Activated T-cell treated with anti-CD3 and anti-CD28 coated beads, Interleukin-2, amount 50 U/mL, for 48 hours (primary cell): ENCODE measurements at places on chromosomes 7 and 10.

DNA sequence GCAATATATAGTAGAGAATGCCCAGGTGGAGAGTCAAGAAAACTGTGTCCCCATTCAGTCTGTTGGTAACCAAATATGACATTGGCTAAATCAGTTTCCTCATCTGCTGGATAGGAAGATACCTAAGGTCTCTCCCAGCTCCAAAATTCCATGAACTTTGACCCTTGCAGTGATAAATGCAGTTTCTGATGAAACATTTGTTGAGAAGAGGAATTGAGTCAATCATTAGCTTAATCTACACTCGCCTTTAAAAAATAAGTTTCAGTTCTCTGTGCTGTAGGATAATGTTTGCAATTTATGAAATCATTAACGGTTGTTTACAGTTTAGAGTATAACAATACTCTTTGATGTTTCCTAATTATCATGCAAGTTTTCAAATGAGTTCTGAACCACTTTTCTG, 38.0 kb upstream of the SLC25A13 start:
- DNase-seq, result no peak

- DNase-seq, result no peak
These were observed 8.0 kb downstream of the XRCC2 start for GRCh38 chr7:152667958-152668357.

DNA sequence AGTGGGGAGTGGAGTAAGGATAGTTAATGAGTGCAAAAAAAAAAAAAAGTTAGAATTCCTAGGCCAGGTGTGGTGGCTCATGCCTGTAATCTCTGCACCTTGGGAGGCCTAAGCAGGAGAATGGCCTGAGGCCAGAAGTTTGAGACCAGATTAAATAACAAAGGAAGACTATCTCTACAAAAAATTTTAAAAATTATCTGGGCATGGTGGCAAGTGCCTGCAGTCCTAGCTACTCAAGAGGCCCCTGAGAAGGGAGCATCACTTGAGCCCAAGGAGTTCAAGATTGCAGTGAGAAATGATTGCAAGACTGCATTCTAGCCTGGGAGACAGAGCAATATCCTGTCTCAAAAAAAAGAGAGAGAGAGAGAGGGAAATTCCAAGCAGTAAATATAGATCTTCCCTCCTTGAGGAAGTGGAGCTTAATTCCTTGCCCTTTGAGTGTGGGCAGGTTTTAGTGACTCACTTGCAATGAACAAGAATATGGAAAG, 19.5 kb upstream of the CSTF2T start:
- no peak for DNase-seq

DNA sequence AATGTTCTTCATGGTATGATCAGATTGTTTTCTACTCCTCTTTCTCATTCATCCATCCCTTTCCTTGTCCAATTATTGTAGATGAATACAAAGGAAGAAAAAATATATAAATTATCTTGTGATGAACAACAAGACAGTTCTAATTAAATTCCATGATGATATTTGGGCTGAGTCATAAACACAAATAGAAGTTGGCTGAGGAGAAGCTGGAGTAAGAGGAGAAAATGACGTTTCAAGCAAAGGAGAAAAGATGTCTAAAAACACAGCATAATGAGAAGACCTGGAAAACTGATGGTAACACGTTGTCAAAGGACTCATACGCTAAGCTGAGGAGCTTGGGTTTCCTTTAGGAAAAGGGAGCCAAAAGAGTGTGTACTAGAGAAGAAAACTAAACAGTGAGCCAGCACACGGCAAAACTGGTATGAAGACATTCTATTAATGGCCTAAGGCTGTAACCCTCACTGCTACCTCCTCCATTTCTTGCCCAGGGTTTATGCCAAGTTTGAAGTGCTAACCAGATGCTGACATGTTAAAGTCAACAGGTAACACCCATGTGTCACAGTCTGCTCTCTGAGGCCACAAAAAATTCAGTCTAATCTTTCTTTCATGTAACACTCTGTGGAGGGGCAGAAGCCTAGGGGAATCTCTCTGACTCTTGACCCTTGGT, 26.1 kb downstream of the ZFAND4 start:
- no peak for DNase-seq

DNA sequence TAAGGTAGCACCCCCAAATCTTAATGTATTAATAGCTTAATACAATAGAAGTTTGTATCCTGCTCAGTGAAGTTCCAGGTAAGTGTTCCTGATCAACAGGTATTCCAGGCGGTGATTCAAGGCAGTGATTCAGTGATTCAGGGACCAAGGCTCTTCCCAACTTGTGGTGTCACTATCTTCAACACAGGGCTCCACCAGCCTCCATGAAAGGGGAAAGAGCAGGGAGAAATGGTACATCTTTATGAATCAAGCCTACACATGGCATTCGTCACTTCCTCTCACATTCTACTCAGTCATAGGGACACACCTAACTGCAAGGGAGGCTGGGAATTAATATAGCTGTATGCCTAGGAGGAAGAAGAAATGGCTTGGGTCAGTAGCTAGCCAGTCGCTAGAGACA, 5.1 kb downstream of the GOLGA7B start:
- no peak for DNase-seq

GRCh38 chr10:104899779-104900178, 258.7 kb downstream of the SORCS3 start:
- DNase-seq, result no peak

DNA sequence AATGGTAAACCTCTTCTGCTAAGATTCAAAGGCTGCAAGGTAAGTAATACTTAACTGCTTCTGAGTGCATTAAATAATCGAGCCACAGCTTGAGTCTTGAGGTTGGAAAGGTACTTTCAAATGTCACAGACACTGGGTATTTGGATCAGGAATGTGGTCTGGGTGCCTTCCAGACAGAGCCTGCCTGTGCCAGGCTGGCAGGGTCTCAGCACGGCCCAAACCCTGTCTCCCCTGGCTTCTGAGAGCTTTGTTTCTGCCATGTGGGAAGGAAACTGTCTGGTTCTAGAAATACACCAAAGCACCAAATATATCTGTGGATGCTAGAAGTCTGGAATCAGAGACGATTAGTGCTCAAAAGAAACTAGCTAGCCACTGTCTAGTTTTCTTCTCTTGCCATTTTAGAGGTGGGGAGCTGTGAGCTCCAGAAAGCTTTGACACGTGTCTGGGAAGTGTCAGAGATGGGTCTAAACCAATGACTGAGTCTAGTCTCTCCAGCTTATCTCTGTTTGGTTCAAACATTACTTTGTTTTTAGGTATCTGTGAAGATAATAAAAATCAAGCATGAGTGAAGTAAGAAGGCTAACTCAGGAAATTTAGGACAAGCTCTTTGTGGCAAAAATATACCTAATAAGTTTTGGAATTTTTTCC, 162.8 kb downstream of the CYP26A1 start:
- no peak for DNase-seq

- no peak for DNase-seq
These were observed 11.8 kb upstream of the CELF2 start for GRCh38 chr10:11005725-11006427.

DNA sequence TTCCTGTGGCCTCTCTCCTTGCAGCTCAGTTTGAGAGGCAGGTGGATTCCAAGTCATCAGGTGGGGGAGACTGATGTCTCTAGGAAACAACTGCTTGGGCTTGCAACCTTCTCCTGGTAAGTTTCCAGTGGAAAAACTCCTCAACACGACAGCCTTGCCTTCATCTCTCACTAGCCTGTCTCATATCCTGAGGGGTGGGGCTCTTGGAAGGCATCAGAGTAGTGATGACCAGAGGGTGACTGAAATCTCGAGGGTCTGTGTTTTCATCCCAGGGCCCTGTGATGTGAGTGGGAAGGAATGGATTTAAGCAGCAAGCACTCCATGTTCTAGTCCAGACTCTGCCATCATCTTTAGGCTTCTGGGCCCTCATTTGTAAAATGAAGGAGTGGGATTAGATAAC, 107.0 kb downstream of the NRP1 start:
- no peak for DNase-seq

DNA sequence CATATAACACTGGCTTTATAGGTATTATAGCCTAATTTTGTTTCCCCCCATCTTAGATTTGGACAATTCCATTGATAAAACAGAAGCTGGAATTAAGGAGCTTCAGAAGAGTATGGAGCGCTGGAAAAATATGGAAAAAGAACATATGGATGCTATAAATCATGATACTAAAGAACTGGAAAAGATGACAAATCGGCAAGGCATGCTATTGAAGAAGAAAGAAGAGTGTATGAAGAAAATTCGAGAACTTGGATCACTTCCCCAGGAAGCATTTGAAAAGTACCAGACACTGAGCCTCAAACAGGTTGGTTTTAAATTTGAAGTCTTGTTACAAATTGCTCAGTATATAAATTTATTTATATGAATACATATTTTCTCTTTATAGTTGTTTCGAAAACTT, 34.1 kb downstream of the SMC3 start:
- DNase-seq, result no peak

- no peak for DNase-seq
These were observed 537 bp downstream of the SH3PXD2A start for GRCh38 chr10:103854686-103855391.

DNA sequence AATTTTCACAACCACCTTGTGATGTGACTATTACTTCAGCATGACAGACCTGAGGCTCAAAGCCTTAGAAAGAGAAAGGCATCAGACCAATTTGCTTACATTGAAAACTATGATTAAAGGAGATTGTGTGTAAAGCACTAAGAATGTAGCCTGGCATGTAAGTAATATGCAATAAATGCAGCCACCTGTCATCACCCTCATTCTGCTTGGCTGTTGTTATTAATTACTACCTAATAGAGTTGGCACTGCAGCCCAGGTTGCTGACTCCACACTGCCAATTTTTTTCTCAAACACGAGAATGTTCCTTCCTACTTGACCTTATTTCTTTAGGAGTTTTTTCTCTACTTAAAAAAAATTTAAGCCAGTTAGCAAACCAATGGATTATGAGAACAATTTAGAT, 61.2 kb upstream of the NPVF start:
- DNase-seq, result no peak

DNA sequence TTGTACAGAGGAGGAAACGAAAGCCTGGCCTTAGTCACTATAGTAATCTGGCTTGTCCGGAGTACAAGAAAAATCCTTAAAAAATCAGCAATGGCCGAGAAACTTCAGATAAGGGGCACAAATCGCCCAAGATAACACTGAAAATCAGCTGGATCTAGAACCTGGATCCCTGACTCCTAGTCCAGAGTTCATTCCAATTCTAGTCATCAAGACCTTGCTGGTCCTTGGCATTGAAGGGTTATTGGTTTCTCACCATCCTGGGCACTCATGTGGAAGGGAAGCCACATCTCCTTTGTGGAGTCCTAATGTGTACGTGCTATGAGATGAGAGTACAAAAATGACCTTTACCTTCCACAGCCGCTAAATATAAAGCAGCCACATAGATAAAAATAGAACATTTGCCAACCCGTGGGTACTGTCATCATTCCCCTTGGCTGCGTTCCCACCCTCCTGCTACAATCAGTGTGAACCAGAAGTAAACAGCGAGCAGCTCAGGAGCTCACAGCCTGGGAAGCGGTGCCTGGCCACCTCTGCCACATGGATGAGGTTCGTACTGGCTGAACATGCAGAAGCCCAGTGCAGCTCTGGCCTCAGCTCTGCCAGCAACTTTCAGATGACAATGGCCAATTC, 116.0 kb upstream of the PDLIM1 start:
- no peak for DNase-seq

- no peak for DNase-seq
These were observed 234.0 kb upstream of the TCF7L2 start for GRCh38 chr10:112716076-112716475.

DNA sequence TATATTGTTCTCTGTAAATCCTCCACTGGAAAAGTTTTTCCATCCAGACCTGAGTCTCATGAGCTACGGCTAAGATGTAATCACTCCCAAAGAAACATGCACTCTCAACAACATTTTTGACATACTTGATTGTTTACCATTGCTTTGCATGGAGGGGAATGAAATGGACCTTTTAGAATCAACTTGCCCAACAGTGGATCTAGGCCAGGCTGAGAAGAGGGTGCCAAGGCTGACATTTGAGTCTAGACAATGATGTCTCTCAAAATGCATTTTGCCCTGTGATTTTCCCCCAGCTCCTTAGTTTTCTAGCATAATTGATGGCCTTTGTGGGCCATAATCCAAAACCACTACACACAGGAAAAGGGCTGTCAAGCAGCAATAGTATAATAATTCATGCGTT, 297.9 kb upstream of the KLF6 start:
- no peak for DNase-seq

DNA sequence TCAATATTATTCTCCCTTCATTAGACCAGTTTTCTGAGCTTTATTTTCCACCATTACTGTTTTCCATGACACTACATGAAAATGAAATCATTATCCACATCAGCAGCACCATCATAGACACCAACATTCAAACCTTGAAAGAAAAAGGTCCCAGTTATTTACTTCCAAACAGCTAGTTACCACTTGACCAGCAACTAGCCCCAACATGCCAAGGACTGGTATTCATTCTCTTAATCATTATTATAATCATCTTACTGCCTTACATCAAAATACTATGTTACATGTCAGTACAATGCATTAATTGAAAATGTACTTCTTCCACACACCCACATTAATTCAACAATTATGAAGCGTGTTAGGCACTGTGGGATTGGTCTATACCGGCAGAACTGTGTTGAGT, 199.4 kb downstream of the TSPAN12 start:
- no peak for DNase-seq

DNA sequence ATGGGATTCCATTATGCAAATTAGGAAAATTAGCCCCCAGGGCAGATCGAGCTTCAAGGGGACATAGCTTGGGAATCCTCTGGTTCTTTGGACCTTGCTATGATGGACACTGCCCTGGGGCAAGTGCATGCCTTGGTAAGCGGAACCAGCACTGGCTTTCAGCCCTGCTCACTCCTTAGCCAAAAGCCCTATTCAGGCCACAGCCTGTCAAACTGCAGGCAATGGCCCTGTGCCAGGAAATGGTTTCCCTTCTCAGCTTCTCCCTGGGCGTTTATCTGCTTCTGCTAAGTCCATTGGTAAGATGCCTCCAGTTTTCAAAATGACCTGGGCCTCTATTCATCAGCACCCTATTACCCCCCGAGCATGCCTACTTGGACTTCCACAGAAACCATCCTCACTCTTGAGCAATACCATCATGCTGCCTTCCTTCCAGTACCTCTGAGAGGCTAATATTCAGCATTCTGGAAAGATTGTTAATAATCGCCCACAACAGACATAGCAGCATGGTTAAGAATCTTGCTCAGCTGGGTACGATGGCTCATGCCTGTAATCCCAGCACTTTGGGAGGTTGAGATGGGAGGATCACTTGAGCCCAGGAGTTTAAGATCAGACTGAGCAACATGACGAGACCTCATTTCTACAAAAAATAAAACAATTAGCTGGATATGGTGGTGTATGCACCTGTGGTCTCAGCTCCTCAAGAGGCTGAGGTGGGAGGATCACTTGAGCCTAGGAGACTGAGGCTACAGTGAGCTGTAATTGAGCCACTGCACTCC, 918.6 kb upstream of the AUTS2 start:
- DNase-seq, result no peak

GRCh38 chr7:32941681-32942414, 15.4 kb upstream of the FKBP9 start:
- DNase-seq, result no peak

- DNase-seq, result no peak
These were observed 33.7 kb downstream of the R3HCC1L start for GRCh38 chr10:98168147-98168546.

- DNase-seq, result no peak
These were observed 14.0 kb upstream of the BLNK start for GRCh38 chr10:96285331-96285752.
